ENCODE measurements at places on chromosomes 1 and 21.
A peak's percentile ranks its signal among the peaks of the same experiment; 100 is the strongest.

GRCh38 chr1:209634005-209634737 is 18.1 kb downstream of the LAMB3 start:
- no peak for DNase-seq

DNA sequence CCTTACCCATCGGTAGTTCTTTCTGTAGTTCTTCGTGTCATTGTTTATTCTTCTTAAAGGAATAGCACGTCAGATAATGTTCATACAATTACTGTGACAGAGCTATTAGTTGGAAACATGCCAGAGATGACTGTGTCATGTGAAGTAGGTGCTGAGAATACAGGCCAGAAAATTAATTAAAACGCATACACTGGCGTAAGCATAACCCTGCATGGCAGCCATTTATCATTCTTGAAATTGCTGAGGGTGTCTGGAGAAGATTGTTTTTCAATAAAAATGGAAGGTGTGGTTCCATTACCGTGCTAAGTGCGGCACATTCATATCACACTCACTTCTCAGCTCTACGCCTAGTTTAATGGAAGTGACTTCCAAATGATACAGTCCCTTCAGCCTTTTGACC is 7.8 kb downstream of the ETS2 start:
- peak; percentile 77 for DNase-seq

DNA sequence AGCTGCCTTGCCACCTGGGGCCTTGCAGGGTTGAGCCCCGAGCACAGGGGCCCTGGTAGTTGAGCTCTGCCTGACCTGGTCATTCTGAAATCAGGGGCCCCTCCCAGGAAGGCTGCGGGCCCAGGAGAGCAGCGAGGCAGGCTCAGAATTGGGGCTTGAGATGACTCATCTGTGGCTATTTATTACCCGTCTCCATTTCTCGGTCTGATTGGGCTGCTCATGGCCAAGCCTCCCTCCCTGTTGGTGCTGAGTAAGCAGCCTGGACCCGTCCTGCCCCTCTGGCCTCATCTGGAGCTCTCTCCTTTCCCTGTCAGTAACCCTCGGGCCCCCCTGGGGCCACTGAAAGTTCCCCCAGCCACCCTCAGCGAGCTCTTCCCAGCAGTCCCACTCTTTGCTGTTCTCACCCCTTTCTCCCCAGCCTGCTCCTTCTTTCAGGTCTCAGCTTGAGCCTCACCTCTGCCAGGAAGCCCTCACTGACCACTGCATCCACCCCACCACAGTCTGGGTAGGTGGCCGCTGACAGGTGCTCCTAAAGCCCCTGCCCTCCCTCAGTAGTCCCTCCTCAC is 11.0 kb upstream of the TNFRSF8 start:
- DNase-seq: no peak

GRCh38 chr1:19776287-19776686 is 23.4 kb downstream of the TMCO4 start:
- no peak for DNase-seq

DNA sequence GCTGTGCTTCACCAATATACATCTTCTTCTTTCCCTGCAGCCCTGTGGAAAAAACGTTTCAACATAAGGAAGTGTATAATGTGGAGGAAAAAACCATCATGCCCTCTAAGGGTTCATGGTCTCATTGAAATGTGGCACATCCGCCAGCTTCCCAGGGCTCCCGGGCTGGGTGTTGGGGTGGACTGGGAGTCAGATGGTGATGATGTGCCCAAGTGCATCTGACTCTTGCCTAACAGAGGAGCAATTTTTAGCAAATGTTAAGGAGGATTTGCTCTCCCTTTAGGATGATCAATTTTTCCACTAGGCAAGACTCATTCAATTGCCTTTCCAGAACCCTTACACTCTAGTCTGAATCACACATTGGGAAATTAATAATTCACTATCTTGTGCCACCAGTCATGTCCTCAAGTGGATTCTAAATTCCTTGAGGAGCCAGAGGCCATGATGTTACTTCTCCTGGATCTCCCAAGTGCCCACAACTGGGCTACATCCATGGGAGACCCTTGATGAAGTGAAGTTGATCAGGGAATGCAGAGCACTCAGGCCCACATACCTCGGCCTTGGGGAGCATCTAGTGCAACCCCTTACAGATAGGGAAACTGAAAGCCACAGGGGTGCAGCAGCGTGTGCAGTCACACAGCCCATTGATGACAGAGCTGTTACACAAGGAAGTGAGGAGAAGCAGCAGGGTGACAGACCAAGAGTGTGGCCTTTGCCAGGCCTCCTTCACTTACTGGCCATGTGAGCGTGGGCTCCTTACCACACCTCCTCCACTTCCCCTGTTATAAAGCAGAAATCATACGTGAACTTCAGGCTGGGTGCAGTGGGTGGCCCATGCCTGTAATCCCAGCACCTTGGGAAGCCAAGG is 100.0 kb upstream of the SLC44A3 start:
- no peak for DNase-seq

GRCh38 chr1:151612501-151613281 is 841 bp downstream of the SNX27 start:
- no peak for DNase-seq

GRCh38 chr21:15743593-15743992 is 13.8 kb downstream of the USP25 start:
- no peak for DNase-seq

- DNase-seq: no peak
Measured at GRCh38 chr1:45291716-45292115, 35.0 kb upstream of the HPDL start.

DNA sequence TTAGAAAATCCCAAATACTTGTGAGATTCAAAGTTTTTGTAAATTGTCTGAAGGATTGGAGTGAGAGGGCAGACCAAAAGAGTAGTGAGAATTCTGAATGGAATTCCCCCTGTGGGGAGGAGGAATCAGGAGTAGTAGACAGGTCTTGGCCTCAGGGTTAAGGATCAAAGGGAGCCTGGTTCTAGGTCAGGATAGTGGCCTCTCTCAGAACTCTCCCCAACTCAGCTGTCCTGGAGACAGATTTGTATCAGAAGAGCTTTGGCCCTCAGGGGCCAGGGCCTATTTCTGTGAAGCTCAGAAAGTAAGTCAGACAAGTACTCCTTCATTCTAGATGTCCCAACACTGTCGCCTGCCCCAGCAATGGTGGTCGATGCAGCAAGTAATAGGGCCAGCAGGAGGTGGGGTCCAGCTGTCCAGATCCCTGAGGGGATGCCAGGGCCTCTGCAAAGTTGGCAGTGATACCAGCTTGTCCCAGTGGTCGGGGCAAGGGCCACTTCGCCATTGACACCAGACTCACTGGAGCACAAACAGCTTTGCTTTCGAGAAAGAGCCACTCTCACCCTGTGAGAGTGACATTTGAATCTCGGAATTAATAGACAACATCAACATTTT is 115.2 kb downstream of the SLC25A24 start:
- no peak for DNase-seq

GRCh38 chr1:171937938-171938337 is 96.6 kb downstream of the DNM3 start:
- DNase-seq: no peak

DNA sequence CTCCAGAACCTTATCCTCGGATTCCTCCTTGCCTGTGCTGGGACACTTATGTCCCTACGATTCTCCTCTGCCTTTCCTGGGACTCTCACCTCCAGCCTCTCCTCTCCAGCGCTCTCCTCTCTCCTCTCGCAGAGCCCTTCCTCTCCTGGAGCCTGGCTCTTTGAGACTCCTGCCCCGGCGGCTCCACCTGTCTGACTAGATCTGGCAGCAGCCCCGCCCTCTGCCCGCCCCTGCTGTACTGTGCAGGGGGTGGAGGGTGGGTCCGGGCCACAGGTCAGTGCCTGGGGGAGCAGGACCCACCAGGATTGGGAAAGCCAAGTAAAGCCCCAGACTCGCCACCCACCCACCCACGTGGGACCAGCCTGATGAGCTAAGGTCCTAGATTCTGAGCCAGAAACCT is 1.6 kb downstream of the ELOVL1 start:
- DNase-seq: no peak

GRCh38 chr1:151494741-151495281 is 16.4 kb upstream of the CGN start:
- DNase-seq: no peak

DNA sequence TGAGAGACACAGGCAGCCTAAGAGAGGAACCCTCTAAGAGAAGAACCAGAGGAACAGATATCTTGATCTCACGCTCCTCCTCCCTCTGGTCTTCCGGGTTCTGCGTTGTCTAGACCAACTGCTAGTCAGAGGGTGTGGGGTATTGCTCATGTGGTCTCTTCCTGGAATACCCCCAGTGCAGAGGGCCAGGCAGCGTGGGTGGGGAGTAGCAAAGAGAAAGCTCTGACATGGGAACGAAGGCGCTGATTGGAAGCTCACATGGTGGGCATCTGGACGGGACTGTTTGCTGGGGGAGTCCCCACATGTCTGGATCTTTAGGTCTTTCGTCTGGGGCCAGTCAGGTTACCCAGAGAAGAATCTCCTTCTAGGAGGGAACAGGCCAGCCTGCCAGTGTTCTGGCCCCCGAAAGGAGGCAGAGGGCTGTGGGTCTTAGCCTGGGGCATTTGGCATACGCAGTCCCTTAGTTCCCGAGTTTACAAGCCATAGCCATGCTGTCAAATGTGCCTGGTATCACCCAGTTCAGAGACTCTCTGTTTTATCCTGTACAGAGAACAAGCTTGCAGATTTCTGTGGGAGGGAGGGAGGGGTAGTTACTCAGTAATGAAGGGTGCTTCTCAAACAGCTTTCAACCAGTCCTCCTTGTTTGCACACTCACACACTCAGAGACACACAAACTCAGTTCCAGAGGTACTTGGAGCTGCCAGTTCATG is 18.3 kb upstream of the IL6R start:
- no peak for DNase-seq

- no peak for DNase-seq
Measured at GRCh38 chr1:101008229-101008834, 17.3 kb downstream of the DPH5 start.

- no peak for DNase-seq
Measured at GRCh38 chr21:44425895-44426662, 29.2 kb upstream of the LRRC3 start.

DNA sequence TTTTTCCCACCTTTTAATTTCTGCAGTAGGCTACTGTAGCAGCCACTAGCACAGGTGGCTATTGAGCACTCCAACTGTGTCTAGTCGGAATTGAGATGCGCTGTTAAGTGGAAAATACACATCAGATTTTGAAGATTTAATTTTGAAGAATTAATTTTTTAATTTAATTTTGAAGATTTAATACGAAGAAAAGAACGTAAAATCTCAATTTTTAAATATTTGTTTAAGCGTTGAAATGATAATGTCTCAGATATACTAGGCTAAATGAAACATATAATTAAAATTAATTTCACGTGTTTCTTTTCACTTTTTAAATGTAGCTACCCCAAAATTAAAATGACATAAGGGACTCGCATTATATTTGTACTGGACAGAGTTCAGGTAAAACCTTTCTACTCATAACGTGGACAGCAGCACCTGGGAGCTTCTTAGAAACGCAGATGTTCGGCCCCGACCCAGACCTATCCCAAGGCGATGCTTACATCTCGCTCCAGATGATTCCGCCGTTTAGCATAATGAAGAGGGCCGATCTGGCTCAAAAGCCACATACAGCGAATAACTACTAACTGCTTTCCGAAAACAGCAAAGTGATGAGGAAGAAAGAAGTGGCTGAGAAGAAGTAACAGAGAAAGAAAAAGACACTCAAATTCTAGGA is 717 bp downstream of the CRYZL1 start:
- DNase-seq: no peak

DNA sequence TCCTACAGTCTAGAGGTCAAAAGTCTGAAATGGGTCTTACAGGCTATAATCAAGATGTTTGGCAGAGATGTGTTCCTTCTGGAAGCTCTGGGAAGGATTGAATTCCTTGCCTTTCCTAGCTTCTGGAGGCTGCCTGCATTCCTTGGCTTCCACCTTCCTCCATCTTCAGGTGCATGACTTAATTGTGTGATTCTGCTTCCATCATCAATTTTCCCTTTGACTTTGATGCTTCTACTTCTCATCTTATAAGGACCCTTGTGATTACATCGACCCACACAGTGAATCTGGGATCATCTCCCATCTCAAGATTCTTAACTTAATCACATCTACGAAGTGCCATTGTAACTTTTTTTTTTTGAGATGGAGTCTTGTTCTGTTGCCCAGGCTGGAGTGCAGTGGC is 111.4 kb downstream of the UCK2 start:
- DNase-seq: no peak

DNA sequence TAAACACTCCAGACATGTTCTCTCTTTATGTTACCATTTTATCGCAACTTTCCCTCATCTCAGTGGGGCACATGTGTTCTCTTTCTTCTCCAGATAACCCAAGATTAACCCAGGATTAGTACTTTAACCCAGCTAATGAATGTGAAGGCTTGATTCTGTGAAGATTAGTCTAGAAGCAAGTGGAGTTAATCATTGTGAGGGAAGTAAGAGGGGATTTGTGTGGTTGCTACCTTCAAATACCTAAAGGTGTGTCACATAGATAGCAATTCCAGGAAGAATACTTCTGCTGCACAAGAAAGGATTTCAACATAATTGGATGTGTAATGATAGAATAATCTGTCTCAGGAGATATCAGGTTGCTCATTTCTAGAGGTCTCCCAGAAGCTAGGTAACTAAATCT is 327.1 kb downstream of the PBX1 start:
- DNase-seq: no peak

DNA sequence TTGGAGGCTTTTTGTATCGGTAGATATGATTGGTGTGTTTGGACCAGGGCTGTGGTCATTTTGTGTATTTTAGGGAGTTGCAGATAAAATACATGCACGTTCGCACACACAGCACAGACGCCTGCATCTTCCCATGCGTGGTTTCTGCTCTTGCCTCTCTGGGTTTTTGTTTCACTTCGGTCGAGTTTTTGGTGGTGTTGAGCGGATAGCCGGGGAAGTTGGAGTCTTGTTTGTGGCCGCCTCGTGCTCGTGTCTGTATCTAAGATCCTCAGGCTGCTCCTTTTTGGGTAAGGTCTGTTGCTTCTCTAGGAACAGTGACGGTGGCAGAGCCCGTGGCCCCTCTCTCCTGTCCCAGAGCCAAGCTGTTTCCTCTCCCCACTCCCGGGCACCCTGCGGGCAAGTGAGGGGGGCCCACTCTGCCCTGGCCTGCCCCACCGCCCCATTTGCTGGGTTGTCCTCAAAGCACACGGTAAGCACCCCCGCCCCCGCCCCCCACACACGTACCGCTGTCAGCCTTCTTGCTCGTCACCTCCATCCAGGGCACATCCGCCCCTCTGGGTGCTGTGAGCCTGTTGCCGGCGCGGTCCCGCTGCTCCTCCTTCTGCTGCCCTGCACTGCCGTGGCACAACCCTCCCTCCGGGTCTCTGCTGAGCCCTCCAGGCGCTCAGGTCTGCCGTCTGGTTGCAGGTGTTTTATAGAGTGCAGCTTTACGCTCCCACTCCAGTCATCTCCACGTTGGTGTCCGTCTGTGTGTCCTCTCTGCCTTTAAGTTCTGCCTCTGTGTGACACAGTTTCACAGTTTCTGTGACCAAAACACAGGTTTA is 51.9 kb downstream of the AGPAT3 start:
- no peak for DNase-seq

GRCh38 chr1:200857804-200858203 is 15.0 kb upstream of the GPR25 start:
- no peak for DNase-seq
